ENCODE measurements at places on chromosomes 11 and 22.

GRCh38 chr11:93861808-93862207, 11.4 kb upstream of the VSTM5 start:
- no peak for DNase-seq

- DNase-seq: no peak
Measured at GRCh38 chr11:24705474-24705873, 208.6 kb downstream of the LUZP2 start.

- DNase-seq: no peak
Measured at GRCh38 chr22:27431896-27432295, 369.7 kb downstream of the MN1 start.

- peak; percentile 40 for DNase-seq
Measured at GRCh38 chr22:29080106-29080975, 7.5 kb downstream of the KREMEN1 start.

DNA sequence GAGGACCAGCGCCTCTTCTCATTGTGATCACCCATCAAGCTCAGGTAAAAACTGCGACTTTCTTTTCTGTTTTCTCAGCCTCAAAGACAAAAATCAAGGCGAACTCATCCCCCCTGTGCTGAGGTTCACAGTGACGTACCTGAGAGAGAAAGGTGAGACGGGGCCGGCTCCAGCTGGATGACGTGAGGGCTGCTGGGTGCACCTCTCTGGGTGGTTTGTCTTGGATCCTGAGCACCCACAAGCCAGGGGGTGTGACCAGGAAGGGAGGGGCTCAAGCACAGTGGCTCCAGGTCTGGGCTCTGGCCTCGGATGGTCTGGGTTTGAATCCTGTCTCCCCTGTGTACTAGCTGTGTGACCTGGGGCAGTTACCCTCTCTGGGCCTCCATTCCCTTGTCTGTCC, 92.8 kb downstream of the ARHGAP8 start:
- DNase-seq: no peak

- no peak for DNase-seq
Measured at GRCh38 chr11:9972989-9973388, 309.1 kb downstream of the SWAP70 start.

Data from T1000 (cell line).